ENCODE measurements at places on chromosomes 4 and X.

DNA sequence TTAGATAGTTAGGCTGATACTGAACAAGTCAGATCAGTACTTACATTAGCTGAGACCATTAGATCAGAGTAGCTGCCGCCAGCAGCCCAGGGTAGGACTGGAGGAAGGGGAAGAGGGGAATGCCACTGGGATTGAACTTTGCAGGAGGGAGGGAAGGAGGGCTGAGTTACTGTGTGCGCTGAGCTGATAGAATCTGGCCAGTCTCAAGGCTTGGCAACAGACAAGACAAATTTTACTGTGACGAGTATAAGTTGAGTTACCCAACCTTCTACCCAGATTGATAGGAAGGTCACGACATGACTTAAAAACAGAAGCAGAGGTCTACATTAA lies 372.1 kb downstream of the OPHN1 start:
- no peak for DNase-seq

- no peak for DNase-seq
Measured at GRCh38 chr4:10640561-10641201, 43.9 kb downstream of the CLNK start.

DNA sequence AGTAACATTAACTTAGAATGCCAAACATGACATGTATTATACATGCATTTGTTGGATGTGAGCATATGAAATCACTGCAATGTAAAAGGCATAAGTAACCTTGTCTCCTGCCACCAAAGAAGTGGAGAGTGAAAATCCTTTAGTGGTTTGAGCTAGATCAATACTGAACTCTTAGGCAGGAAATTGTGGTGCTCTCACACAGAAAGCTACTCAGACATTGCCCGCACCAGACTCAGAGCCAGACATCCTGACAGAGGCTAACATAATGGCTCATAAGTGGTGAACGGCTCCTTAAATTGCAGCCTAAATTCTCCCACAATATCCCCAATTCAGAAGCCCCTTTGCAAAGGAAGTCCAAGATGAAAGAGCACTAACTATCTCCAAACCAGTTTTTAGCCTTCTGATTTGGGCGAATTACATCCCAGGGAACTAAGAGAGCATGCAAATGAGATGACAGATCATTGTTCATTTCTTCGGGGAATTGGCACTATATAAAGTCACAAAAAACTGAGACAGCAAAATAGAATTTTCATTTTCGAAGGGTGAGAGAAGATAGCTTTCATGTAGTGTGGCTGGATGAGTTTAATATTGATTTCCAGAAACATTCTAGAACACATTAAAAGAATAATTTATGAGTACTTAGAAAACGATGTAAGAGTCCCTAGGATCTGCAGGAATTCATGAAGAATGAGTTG lies 233.6 kb upstream of the RPS6KA3 start:
- no peak for DNase-seq

DNA sequence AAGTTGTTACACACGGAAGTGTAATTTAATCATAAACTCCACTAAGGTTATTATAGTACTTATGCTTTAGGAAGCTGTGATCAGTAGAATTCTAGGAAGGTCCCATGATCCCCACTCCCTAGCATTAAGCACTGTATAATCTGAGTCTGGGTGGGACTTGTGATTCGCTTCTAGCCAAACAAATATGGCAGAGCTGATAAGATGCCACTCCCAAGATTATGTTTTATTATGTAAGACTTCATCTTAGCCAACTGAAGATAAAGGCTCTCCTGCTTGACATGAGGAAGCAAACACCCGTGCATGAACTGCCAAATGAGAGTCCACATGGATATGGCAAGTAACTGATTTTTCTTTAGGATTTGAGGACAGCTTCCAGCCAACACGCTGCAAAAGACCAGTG lies 186.4 kb upstream of the NDST3 start:
- no peak for DNase-seq

- DNase-seq = no peak
Measured at GRCh38 chr4:6019316-6020263, 1.4 kb upstream of the C4orf50 start.

DNA sequence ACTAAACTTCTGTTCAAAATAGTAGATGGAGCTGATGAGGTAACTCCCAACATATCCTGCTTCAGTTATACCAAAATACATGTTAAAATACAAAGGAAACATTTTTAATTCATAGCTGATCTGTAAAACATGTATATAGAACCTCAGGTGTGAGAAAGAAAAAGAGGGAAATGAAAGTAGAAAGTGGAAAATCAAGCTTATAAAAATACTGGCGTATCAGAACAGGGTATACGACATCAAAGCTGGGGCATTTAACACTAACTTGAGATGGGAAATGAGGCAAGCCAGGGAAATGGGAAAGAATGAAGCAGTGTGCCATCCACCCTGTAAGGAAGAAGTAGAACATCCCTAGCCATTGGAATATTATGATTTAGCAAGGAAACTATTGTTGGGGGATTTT lies 767.5 kb downstream of the DMD start:
- DNase-seq = no peak

DNA sequence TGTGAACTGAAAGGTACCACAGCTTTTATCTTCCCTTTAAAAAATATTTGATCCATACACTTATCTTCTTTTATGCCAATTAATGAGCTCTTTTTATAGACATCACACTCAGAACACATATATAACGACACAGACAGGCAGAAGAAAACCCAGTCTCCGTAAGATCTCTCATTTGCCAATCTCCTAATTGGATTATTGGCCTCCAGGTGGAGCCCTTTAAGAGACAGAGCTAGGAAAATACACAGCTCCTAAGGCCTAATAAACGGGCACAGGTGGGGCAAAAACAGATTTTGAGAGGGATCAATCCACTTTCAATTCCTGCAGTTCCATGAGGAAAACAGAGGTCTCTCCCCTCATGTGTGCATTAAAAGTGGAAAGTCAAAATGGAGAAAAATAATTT lies 1495.4 kb downstream of the RPA4 start:
- no peak for DNase-seq

GRCh38 chr4:105666693-105667092 lies 41.8 kb downstream of the INTS12 start:
- DNase-seq = no peak

- DNase-seq = no peak
Measured at GRCh38 chrX:56947699-56948098, 47.6 kb downstream of the SPIN3 start.

Data from anterior cingulate cortex (tissue), 58 donors.